HCT116 (cell line): ENCODE measurements at places on chromosomes 1 and 21. TPM values are rescaled to one million over a fixed set of nuclear protein-coding genes. Genes with fewer than 3 reads are reported as not detected.

Gene GSTM1
- not detected for total RNA-seq

DNA sequence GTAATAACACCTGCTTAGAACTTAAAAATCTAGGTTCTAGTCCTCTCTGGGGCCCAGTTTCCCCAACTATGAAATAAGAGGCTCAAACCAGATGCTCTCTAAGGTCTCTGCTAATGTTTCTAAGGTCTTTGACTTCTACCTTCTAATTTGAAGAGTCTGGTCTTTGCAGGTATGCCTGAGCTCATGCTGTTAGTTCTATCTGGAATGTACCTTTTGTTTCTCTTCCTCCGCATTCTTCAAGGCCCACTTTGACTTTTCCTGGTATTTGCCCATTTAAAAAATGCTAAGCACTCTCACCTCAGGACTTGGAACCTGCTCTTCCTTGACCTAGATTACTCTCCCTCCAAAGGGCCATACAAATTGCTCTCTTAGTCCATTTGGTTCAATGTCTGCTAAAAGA lies 13.5 kb downstream of the SLC35D1 start:
- DNase-seq, result no peak

GRCh38 chr1:63739452-63739851 lies 34.4 kb upstream of the ROR1 start:
- DNase-seq, result no peak

Gene OR2T6
- total RNA-seq, result not detected

DNA sequence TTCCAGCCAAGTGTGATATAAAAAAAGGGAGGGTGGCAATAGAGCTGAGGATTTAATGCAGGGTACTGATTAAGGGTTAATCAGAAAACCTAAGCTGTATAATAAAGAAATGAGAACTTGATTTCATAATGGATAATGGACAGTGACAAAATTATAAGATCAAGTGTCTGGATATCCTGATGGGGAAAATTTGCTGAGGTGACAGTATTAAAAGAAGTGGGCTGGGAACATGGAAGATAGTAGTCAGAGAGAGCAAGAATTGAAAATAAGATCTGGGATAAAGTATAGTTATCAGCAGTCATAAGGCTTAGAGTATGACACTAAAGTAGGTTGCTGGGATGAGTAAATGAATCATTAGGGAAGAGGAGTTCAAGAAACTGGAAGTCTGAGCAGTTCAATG lies 627.3 kb upstream of the RGS18 start:
- DNase-seq, result no peak

DNA sequence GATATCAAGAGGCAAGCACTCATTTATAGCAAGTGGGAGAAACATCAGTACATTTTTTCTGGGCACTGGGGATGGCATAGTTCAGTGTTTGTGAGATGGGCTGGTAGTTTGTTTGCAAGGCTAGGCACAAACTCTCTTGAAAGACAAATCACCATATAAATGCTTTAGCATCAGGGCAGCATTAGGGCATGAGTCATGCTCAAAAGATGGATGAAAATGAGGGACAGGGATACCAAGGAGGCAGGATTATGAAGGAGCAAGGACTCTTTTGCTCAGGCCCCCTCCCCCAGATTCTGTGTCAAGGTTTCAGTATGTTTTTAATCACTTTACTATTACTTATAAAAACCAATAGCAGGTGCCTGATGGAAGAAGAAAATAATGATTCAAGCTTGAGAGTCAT lies 43.9 kb upstream of the CAMK1G start:
- DNase-seq, result no peak

Gene ATF3
- 43.2 TPM for total RNA-seq

GRCh38 chr1:21763694-21764419 lies 19.1 kb downstream of the USP48 start:
- no peak for DNase-seq

- no peak for DNase-seq
Measured at GRCh38 chr1:218646288-218646687, 301.2 kb downstream of the TGFB2 start.

- no peak for DNase-seq
Measured at GRCh38 chr1:11704691-11705475, 13.4 kb downstream of the DRAXIN start.

DNA sequence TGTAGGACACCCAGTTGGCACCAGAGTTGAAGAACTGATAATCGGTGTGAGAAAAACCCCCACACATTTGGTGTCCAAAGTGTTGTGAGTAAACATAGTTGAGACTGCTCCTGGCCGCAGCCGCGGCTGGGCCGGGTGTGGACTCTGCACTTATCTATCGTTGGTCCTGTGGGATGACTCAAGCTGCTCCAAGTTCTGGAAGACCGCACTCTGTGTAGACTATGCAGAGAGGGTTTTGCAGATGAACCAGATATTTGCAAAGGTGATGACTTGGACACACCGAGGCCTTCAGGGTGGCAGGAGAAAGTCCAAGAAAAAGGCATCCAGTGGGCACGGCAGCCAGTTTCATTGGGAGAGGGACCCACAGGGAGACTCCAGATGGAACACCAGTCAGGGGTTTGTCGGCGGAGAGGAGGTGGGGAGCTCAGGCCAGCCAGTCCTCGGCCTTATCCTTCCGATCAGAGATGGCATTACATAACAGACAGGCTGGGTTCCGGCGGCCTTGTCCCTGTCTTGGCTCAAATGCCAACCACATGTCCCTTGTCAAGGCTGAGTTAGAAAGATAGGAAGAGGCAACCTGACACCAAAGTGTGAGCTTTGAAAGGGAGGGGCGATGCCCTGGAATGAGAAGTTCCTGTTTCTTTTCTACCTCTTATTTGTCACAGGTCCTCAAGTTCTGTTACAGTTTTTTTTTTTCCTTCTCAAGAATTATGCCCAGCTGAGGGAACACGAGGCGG lies 21.1 kb downstream of the C2CD2 start:
- DNase-seq, result peak; percentile 8

DNA sequence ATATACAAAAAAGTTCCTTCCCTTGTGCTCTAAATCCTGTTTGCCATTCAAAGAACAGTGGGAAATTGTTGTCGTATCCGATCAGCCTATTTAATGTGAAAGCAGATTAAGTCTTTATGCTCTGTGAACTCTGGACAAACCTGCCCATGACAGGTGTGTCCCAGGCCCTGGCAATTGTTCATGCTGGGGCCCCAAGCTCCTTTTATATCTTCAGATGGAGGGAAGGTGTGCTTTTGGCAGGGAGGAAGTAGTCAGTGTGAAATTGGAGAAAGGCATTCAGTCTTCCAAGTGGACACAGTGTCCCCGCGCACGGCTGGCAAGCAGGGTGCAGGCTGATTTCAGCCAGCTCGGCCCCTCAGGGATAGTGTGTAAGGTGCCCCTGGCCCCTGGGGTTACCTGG lies 135.1 kb upstream of the F3 start:
- DNase-seq, result no peak

Gene ZNF648
- total RNA-seq, result 0.57 TPM

Gene GIPC2
- total RNA-seq, result 0.07 TPM

Gene LRRN2
- 3.2 TPM for total RNA-seq

- DNase-seq, result no peak
Measured at GRCh38 chr1:15243275-15244043, 3.6 kb upstream of the FHAD1 start.

Gene FHL3
- 22.5 TPM for total RNA-seq

GRCh38 chr1:116545359-116545705 lies 25.5 kb downstream of the CD58 start:
- DNase-seq, result no peak

Gene RSPO1
- total RNA-seq, result 0.15 TPM

DNA sequence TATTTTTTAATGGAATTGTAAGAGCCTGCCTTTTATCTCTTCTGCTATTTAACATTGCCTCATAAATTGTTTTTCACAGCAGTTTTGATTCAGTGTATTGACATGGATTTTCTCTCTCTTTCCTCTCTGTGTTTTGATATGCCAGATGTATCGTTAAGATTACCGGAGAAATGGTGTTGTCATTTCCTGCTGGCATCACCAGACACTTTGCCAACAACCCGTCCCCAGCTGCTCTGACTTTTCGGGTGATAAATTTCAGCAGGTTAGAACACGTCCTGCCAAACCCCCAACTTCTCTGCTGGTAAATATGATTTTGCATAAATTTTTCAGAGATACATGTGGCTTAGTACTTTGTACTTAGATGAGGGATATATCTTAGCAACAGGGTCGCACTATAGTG lies 23.1 kb upstream of the DYNLT5 start:
- DNase-seq, result no peak

Gene CD84
- 0.02 TPM for total RNA-seq

- DNase-seq, result no peak
Measured at GRCh38 chr1:205317311-205317917, 4.1 kb downstream of the NUAK2 start.

Gene GDAP2
- total RNA-seq, result 21.4 TPM

DNA sequence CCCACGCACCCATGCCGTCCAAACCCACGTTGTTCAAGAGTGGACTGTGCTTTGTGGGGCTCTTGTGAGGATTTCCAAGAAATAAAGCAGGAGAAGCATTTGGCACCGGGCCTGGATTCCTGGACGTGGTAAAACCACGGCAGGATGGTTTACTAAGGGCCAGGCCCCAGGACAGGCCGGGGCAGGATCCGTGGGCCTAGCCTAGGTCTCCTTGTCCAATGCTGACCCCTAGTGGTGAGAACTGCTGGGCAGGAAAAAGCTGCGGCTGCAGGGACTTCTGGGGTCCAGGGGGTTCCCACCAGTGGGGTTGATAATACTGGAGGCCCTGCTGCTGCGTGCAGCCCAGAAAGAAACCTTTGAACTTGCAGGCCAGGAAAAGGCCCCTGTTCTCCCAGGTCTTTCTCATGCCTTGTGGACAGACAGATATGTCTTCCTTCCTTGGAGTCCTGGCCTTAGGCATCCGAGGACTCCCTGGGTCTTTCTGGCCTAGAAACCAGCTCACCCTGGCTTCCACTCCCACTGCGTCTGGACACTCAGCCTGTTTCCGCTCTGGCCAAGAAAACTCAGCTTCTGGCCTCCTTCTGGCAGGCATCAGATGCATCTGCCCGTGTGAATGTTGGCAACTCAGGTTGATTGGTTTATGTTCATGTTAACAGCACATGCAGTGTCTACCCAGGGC lies 106.9 kb upstream of the TMEM51 start:
- DNase-seq, result peak; percentile 33

DNA sequence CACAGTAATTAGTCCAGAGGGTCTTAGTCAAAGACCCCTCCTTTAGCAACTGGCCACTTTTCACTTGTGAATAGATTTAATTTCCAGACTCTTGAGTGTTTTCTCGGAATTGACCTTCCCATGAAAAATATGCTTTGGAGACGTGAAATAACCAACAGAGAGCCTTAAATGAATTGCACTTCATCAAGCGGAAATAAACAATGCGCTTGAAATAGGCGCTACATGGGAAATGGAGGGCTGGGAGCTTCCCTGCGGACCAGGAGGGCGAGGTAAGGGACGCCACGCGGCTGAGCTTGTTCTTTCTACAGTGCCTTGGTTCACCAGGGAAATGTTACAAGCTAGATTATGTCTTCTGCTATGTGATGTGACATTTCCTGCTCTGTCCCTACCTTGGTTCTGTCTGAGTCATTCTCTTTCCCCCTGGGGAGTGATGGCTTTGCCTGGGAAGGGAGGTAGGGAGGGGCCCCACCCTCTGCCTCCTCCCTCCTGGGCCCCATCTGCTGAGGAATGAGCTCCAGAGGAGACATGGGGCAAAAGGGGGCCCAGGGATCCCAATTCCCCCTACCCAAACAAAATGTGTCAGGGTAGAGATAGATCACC lies 619.3 kb downstream of the PTPRU start:
- no peak for DNase-seq

DNA sequence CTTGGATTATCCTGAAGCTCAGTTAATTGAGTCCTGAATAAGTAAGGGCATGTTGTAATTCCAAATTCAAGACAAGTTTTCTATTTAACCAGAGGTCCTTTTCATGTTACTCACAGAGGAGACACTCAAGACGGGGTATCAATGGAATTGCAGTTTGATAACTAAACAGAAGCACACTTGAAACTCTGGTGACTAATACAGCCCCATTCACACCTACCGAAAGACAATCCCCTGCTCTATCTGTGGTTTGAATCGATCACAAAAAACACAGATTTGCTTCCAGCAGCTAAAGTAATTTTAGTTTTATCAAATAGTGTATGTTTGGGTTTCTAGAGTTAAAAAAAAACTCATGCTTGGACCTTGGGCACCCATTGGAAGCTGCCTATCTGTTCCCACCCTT lies 60.4 kb downstream of the TEX35 start:
- no peak for DNase-seq

DNA sequence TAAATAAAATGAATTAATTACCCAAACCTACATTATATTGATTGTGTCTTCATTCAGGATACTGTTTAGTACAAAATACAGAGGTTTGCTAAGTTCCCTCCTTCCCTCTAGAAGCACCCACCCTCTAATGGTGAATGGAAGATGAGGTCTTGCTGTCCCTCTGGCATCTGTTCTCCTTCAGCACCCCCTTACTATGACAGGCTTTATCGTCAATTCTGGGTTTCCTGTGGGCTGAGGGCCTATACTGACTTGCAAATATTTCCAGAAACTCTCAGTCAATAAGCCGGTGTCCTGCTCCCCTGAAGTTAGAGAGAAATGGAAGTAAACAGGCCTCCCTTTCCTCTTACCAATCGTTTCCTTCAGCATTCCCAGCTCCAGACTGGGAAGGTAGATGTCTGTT lies 13.2 kb downstream of the LAX1 start:
- DNase-seq, result no peak

Gene SUSD4
- 0.59 TPM for total RNA-seq

GRCh38 chr1:157202331-157202730 lies 64.1 kb upstream of the ETV3 start:
- no peak for DNase-seq

DNA sequence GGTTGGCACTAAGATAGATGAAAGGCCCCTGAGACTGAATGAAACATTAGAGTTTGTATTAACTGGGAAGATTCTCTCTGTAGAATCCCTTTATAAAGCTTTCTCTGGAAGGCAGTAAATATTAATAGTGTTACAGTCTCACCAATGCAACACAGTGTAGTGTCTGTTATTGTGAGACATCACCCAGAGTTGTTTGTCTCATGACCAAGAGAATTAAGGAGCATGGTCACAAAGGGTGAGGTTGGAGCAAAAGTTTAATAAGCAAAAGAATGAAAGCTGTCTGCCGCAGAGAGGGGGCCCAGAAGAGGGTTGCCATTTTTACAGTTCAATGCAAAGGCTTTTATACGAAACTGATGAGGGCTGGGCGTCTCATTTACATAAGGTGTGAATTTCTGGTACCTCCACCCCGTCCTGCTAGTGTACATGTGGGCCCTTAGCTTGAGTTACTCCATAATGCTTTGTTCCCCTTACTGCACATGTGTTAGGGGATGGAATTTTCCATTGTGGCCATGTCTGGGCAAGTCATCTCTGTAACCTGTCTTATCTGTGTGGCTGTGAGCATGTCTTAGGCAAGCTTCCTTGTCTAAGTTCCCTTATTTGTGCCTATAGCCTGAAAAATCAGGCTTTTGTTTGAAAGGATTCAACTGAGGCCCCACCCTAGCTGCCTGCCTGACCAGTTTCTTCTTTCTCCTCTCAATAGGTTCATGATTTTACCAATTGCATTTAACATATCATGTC lies 184.1 kb downstream of the RASAL2 start:
- no peak for DNase-seq

DNA sequence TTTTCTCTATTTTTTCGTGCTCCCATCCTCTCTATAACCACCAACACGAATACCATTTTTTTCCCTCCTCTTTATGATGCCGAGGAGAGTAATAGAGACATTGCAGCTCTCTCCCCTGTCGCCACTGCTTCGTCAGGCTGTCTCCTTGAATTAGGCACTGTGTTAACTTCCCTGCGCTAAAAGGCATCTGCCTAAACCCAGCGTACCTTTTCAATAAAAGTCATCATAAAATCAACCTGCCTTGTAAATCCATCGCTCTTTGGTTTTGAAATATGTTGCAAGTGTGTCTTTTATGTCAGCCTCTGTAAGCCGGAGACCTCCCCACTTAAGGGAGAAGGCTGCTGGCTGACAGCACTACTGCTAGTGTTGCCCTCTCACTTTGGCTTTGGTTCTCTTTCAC lies 8.7 kb downstream of the RNF220 start:
- no peak for DNase-seq
